ENCODE measurements at places on chromosomes 4 and X.

- DNase-seq, result no peak
These were observed 27.3 kb upstream of the CT83 start for GRCh38 chrX:116490104-116490503.

DNA sequence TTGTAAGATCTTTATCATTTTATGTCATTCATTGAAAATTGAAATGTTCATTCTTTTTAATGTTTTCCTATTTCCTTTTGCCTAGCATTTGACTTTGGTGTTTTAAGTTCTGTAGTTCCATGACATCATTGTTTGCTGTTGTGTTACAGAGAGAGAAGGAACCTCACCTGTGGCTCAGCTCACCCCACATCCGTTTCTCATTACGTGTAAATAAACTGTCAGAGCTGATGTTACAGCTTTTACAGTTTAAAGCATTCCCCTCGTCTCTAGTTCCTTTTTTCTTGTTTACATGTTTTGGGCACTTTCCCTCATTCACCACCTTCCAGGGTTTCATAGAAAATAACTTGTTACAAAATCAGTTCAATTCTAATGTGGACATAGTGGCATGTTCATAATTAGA lies 137.2 kb downstream of the FNIP2 start:
- no peak for DNase-seq

DNA sequence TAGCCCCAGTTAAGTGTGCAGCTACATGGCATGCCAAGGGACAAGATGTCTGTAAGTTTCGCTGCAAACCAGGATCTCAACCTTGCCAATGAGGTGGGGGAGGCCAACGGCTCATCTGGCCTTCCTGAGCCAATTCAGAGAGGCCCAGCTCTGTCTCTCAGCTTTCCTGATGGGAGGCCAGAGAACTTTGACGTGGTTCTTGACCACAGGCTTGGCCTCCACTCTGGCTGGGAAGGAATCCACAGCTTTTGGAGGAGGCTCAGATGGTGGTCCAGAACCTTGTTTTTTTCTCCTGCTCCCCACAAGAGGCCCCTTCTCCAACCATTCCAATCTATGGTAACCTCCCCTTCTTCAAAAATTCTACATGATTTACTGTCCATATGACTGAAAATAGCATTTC lies 9.8 kb downstream of the CAPN6 start:
- no peak for DNase-seq

DNA sequence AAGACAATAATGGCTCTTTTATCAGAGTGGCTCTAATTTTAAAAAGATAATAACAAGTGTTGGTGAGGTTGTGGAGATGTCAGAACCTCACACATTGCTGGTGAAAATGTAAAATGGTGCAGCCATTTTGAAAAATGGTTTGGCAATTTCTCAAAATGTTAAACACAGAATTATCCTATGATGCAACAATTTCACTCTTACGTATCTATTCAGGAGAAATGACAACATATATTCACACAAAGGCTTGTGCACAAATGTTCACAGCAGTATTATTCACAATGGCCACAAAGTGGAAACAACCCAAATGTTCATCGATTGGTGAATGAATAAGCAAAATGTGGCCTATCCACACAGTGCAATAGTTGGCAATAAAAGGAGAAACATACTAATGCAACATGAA lies 24.7 kb downstream of the ENPP6 start:
- DNase-seq, result no peak

- DNase-seq, result no peak
These were observed 23.0 kb upstream of the CLDN24 start for GRCh38 chr4:183345261-183345660.

DNA sequence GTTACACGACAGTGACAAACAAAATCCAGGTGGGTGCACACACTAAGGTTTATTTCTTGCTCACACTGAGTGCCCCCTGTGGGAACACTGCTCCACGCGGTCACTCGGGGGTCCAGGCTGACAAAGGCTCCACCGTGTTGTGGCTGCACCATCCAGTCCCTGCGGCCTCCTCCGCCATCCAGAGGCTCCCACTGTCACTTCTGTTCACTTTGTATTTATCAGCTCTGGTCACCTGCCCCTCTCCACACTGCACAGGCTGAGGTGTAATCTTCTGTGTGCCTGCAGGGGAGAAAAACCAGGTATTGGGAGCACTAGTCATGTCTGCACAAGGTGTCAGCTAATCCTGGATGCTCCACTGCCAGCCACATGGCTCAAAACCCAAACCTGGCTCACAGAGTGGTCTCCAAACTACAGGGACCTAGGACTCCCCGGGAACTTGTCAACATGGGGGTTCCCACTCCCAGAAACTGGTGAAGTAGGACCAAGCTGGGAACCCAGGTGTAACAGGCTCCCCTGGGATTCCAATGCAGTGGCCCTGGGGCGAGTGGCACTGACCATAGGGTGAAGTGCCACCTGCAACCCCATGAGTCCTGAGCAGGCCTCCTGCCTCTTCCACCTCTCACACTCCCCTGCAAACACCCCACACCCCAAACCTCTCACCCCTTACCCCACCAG lies 25.5 kb downstream of the HMX1 start:
- DNase-seq, result no peak

DNA sequence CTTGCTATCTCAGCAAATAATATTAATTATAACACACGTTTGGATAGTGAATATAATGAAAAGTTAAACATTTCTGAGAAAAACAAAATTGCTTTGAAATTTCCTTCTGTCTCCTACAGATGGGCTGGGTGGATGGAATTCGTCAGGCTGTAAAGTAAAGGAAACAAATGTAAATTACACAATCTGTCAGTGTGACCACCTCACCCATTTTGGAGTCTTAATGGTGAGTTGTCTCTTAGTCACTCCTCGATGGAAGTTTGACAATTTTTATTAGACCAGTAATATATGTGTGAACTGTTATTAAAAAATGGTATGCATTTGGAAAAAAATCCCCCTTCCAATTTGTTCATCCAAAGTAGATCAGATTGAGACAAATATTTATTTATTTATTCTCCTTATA lies 92.5 kb upstream of the BRS3 start:
- no peak for DNase-seq

DNA sequence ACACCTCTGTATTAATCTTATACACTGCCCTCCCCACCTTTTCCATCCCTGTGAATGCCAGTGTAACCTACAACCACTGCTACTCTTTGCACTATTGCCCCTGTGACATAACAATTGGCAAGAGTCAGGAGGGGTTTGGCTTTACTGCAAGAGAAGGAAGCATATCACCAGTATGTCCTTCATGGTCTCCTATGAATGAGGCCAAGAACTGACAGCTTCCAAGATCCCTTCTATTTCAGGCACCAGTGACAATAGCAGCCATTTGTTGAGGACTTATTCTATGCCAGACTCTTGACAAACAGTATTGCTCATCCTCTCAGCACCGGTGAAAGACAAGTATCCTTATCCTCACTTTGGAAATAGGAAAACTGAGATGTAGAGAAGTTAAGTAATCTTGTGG lies 363.9 kb downstream of the MID1IP1 start:
- no peak for DNase-seq

- DNase-seq, result no peak
These were observed 3.0 kb upstream of the BCOR start for GRCh38 chrX:40100537-40101429.

DNA sequence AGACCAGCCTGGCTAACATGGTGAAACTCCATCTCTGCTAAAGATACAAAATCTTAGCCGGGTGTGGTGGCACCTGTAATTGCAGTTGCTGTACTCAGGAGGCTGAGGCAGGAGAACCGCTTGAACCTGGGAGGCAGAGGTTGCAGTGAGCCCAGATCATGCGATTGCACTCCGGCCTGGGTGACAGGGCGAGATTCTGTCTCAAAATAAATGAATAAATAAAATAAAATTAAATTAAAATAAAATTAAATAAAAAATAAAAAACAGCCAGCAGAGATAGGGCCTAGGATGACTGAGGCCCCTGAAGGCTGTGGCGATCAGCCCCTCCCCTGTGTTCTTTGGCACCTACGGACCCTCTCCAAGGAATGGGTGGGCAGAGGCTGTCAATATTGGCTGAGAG lies 22.8 kb upstream of the IL3RA start:
- DNase-seq, result no peak

All from stimulated activated CD4-positive, alpha-beta T cell treated with anti-CD3 and anti-CD28 coated beads, Interleukin-1b, Interleukin-23, amount 100 ng/mL, for 1 hour (primary cell).